ENCODE measurements at places on chromosomes 5 and 9. TPM values are rescaled to one million over a fixed set of nuclear protein-coding genes. Genes with fewer than 3 reads are reported as not detected.

DNA sequence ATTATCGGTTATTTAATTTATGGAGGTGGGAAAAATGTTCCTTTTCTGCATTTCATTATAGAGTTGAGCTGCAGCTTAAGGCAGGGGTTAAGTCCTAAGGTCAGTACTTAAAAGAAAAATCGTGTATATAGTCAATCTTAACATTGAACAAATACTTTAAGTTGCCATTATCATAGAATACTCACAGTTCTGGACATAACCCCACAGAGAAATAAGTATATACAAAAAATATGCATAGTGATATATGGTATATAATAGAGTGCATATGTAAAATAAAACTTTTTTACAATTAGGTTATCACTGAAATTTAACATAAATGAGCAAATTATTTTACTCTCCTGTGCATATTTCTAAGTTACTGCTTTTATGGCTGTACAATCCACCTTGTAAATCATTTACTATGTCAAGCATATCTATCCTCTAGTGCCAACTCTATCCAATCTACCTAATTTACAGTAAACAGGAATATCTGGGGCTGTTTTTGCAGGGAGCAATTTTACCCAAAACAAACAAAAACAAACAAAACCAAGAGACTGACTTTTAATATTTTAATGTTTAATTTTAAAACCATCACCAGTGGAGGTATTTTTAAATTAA, 28.8 kb downstream of the TTC39B start:
- no peak for DNase-seq

- peak; percentile 79 for DNase-seq
Observed at GRCh38 chr9:94908011-94908563, 181.6 kb downstream of the AOPEP start.

DNA sequence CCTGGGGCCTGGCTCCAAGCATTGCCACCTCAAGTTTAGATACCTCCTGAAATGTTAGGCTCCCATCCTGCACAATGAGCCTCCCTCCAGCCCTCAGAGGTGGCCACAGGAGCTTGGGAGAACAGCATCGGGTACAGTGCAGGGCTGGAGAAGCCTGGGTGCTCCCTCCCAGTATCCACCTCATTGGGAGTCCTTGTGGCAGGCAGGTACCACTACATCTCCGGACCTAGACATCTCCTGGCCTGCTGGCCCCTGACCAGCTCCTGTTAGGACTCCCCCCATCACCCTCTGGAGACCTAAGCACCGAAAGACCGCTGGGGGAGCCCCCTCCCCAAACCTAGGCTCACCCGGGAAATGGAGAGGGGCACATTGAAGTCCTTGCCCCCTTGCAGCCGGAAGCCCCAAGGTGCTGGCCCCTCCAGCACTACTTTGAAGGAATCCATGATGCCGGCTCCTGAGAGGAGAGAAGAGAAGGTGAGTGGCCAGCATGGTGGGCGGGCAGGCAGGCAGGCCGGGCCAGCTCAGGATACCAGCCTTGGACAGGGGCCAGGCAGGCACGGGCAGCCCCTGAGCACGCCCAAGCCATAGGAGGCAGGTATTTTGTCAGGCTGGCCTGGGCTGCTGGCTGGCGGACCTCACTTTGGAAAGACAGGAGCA, 1.2 kb downstream of the PDLIM7 start:
- DNase-seq: no peak

SPATA9 gene
- polyA plus RNA-seq: 1.7 TPM

GRCh38 chr9:74672237-74672636, 175.1 kb downstream of the RORB start:
- DNase-seq: no peak

- no peak for DNase-seq
Observed at GRCh38 chr9:113131689-113132151, 19.1 kb upstream of the SLC31A2 start.

- DNase-seq: no peak
Observed at GRCh38 chr5:110087829-110088228, 398.1 kb downstream of the MAN2A1 start.

SPINK4 gene
- not detected for polyA plus RNA-seq

CD74 gene
- 47.7 TPM for polyA plus RNA-seq

ITGA1 gene
- polyA plus RNA-seq: 27.4 TPM

GRCh38 chr9:133880851-133881661, 111.1 kb downstream of the VAV2 start:
- no peak for DNase-seq

- DNase-seq: no peak
Observed at GRCh38 chr5:1185629-1186350, 15.6 kb upstream of the SLC6A19 start.

Data from muscle of back (tissue), 13 donors.